ENCODE measurements at places on chromosomes 11 and 22. TPM values are rescaled to one million over a fixed set of nuclear protein-coding genes. Genes with fewer than 3 reads are reported as not detected.

- no peaks in the 10 kb centered on the region for H3K27me3 ChIP-seq
- no peaks in the 10 kb centered on the region for H3K36me3 ChIP-seq
- DNase-seq = no peak
- no peaks in the 10 kb centered on the region for H3K4me1 ChIP-seq
- no peak overlapping the region for H3K4me3 ChIP-seq
- H3K27ac ChIP-seq = no peak overlapping the region
These were observed 114.1 kb upstream of the SLC22A12 start for GRCh38 chr11:64476881-64477280.

The SYNGR1 gene
- 16.1 TPM for total RNA-seq

GRCh38 chr11:26753723-26754504 is 32.1 kb upstream of the SLC5A12 start:
- H3K4me3 ChIP-seq = no peak overlapping the region
- H3K27me3 ChIP-seq = no peaks in the 10 kb centered on the region
- H3K36me3 ChIP-seq = no peaks in the 10 kb centered on the region
- no peak overlapping the region for H3K27ac ChIP-seq
- DNase-seq = peak; percentile 52
- H3K4me1 ChIP-seq = no peaks in the 10 kb centered on the region

DNA sequence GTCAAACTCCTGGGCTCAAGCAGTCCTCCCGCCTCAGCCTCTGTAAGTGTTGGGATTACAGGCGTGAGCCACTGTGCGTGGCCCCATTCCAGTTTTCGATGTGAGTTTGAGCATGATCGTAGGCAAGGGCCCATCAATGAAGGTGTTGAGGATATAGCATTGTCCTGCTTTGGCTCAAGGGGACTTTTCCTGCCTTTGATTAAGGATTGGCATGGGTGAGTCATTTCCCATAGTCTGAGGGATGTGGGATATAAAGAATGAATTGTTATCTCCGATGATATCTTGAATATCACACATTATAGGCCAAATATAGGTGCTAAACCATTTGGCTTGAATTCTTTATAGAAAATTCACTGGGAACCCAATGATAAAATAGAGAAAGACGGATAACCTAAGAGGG is 30.4 kb downstream of the STIM1 start:
- H3K4me1 ChIP-seq = peaks cover 44% of the 10 kb centered on the region
- no peak overlapping the region for H3K4me3 ChIP-seq

DNA sequence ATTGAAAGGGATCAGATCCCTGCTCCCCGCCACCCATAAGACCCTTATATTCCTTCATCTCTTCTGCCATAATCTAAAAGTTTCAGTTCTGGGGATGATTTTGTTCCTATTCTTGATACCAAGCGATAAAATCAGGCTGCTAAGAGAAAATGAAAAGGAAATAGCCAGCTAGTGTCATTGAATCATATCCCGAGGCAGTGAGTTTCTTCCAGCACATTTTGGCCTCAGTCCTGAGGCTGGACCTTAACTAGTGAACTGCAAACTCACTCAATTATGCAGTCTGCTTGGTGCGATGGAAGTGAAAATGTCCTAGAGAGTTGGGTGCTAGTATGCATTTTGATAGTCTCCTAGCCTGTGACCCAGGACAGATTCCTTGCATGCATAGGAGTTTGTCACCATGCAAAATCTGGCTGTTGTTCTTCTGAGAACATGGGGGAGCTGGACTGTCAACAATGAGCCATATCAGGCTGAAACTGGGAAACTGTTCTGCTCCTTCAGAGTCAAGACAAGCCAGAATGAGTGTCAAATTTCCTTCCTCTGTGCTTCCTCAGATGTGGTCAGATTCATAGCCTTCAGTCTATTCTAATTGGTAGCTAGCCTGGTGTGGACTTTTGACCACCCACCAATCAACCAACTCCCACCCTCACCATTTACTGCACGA is 102.9 kb downstream of the CCDC81 start:
- no peaks in the 10 kb centered on the region for H3K36me3 ChIP-seq
- no peak overlapping the region for H3K4me3 ChIP-seq
- no peak overlapping the region for H3K27ac ChIP-seq
- DNase-seq = no peak
- no peaks in the 10 kb centered on the region for H3K27me3 ChIP-seq
- H3K4me1 ChIP-seq = peaks cover 4% of the 10 kb centered on the region
